ENCODE measurements at places on chromosomes 16 and 17.

DNA sequence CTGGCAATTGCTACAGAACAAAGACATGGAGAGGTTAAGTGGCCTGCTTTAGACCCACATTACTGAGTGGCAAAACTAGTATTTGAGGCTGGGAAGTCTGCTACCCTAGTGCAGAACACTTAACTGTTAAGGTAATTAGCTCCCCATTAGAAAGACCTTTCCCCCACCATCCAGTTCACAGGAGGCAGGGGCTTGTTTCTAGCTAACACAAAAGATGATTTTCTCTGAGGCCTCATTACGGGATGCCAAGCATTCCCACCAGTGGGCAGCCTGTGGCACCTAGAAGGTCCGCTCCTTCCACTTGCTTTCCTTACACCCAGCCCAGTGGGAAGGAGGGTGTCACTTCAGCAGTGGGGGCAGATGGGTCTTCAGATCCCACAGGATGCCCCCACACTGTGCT lies 99.1 kb downstream of the RBFOX1 start:
- DNase-seq: no peak

DNA sequence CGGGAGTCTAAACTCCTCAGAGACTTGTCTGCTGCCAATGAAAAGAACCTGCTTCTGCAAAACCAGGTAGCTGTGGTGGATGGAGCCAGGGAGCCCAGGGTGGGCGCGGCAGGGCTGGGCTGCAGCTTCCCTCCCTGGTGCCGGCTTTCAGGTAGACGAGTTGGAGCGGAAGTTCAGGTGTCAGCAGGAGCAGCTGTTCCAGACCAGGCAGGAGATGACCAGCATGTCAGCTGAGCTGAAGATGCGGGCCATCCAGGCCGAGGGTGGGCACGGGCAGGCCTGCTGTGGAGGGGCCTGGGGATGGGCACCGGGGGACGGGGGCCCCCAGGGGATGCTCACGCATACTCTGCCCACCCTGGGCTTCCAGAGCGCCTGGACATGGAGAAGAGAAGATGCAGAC lies 3.2 kb upstream of the RAC3 start:
- no peak for DNase-seq

DNA sequence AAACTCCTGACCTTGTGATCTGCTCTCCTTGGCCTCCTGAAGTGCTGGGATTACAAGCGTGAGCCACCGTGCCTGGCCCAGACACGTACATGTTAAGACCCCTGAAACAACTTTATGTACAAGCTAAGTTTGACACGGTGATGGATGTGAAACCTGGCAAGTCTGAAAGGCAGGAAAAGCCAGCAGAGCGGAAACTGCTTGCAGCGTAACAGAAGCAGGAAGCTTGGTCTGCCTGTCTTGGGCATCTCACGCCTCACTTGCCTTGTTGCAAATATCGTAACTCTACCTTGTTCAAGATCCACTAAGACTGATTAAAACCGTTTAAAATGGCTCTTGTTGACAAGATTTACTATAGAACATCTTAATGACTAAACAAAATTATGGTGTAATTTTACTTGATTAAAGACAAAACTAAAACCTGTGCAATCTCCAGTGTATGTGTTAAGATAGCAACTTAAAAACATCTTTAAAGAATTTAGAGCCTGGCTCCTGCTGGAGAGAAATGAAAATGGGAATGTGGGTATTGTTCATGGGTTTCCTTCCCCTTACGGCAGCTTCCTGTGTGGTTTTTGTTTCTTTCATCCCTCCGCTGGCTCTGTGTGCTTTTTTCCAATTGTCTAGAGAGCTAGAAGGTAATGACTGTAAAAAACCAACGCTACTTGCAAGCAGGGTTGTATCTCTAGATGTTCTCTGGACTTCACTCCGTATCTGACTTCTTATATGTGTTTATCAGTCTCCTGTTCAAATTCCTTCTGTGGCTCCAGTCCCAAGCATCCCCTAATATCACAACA lies 477.6 kb downstream of the XYLT1 start:
- DNase-seq: no peak

DNA sequence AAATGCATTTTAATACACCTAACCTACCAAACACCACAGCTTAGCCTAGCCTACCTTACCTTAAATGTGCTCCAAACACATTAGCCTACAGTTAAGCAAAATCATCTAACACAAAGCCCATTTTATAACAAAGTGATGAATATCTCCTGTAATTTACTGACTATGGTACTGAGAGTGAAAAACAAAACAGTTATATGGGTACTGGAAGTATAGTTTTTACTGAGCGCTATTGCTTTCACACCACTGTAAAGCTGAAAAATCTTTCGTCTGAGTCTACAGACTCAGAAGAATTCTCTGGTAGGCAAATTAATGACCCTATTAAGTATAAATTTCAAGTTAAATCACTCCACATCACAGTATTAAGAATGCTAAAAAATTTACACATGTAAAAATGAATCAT lies 3.5 kb downstream of the GRB2 start:
- no peak for DNase-seq

GRCh38 chr17:46179375-46179999 lies 13.7 kb downstream of the KANSL1 start:
- no peak for DNase-seq

DNA sequence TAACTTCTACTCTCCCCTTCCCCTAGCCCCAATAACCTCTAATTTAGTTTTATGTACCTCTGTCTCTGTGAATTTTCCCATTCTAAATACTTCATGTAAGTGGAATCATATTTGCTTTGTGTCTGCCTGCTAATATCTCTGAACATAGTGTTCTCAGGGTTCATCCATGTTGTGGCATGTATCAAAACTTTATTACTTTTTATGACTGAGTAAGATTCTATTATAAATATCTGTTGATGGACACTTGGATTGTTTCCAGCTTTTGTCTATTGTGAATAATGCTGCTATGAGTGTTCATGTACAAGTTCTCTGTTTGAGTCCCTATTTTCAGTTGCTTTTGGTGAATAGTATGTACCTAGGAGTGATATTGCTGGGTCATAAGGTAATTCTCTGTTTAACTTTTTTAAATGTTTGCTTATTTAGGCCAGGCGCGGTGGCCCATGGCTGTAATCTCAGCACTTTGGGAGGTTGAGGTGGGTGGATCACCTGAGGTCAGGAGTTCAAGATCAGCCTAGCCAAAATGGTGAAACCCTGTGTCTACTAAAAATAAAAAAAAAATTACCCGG lies 92.8 kb downstream of the CHD9 start:
- no peak for DNase-seq

DNA sequence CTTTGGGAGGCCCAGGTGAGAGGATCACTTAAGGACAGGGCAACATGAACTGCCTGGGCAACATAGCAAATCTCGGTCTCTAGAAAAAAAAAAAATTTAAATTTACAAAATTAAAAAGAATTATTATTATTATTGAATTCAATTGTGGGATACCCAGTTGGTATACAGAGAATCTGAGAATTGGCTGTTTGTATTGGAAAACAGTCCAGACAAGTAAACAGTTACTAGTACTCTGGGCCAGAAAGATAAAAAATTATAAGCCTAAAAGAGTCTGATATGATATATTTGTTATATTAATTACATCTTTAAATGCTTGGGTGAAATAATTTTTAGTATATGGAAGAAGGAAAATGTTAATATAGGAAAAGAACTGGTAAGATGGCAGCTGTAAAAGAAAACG lies 15.0 kb downstream of the CCDC47 start:
- DNase-seq: no peak

GRCh38 chr17:75549246-75550138 lies 24.0 kb downstream of the LLGL2 start:
- DNase-seq: no peak

DNA sequence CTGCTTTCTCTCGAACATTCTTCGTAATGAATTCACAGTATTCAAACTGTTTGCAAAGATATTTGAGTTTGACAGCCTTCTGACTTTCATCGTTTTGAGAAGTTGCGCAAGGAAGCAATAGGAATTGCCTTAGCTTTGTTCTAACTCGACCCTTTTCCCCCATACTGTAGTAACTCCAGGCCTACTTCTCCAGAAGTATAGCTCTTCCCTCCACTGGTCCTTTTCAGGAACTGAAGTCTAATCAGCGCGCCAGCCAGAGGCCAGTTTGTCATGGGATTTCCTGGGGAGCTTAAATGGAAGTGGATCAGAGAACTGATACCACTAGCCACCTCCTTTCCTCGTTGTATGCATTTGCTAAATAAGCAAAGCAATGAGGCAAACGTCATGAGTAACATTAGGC lies 27.9 kb downstream of the CDR2 start:
- DNase-seq: no peak

- peak; percentile 61 for DNase-seq
Observed at GRCh38 chr16:84718-85406, 6.8 kb downstream of the MPG start.

DNA sequence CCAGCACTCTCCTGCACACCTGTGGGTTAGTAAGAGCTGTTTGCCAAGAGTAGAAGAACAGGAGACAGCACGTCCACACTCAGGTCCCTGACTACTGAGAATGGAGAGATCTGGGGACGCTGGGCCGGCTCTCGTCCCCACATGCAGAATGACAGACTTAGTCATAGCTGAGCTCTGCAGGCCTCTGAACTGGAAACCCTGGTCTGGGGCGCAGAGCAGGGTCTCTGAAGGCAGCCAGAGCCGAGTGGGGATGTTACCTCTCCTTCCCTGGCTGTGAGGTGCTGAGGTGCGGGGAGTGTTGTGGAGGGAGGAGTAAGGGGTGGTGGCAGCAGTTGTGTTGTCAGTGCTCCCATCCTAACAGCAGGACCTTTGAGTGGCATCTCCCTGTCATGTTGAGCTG lies 7.2 kb upstream of the JPT2 start:
- no peak for DNase-seq

GRCh38 chr16:82633964-82634600 lies 7.3 kb downstream of the CDH13 start:
- DNase-seq: no peak

DNA sequence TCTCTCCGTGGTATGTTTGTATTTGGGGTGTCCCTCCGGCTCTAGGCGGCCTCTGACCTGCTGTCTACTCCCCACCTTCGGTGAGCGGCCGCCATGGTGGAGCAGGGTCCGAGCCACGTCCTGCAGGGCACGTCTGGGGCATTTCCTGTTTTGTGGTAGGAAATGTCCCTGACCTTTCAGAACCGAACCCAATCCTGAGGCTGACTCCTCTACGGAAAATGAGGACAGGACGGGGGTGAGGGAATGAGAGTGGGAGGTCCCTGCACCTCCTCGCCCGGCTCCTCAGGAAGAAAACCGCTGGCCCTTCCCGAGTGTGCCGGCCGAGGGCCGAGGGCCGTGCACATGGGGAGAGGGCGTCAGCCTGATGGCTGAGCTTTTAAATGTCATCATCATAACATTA lies 45.8 kb downstream of the WDR45B start:
- no peak for DNase-seq

DNA sequence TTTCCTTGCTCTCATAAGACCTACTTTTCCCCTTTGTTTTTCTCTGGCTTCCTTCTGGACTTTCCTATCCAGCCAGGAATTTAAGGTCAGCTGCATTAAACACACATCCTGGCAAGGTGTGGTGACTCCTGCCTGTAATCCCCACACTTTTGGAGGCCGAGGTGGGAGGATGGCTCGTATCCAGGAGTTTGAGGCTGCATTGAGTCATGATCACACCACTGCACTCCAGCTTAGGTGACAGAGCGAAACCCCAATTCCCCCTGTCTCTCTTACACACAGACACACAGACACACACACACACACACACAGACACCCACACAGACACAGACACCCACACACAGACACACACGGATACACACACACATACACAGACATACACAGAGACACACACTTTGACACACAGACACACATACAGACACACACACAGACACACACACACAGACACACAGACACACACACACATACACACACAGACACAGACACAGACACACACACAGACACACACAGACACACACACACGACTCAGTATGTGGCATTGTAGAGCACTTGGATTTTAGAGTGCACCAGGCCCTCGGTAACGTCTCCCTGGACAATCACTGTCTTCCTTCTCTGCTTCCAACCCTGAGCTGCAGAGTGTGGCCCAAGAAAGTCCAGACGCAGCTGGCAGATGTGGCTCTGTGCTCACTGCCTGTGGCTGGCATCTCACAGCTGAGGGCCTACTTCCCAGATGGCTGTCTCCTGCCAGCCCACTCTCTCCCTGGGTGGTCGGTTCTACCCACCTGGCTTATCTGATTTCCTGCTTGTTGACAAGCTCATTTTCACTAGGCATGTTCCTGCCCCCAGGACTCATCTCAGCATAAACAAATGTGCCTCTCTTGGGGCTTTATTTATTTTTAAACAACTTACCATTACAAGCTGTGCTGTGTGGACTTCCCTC lies 39.0 kb downstream of the NLRP1 start:
- DNase-seq: no peak

DNA sequence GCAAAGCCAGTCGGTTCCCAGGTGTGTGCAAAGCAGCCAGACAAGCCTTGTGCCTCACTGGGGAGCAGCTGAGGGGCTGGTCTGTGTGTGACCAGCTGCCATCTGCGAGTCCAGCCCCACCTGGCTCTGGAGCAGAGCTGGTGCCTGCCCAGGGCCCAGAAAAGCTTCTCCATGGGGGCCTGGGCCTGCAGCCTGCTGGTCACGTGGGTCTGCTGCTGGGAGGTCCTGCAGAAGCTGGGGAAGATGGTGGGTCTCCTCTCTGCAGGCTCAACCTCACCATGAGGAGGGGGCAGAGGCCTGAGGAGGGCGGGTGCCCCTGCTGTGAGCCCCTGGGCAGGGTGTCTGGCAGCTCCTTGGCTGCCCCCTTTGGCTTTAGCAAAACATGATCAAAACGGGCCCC lies 71.9 kb downstream of the ENGASE start:
- DNase-seq: no peak

DNA sequence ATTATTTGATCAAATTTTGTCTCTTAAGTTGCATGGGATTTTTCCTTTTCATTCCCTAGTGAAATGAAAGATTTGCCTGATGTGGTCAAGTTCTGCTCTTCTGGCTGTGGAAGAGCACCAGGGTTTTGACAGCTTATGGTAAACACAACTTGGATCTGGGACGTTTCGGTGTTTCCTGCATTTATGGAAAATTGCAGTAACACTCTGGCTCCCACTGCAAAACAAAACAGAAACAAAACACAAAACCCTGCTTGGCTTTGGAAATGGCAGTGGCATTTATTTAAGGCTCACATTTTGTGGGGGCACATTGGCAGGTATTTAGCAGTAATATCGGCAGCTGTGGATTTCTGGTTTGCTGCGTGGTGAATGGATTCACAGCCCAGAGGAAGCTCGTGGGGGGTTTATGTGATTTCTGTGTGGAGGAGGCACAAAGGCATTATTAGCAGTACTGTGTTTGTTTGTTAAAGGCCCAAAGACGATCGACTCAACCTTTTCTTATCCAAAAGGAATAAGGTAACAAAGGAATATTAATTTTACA lies 377.8 kb downstream of the SNX29 start:
- DNase-seq: no peak
